Head of caudate nucleus (tissue), 42 donors: ENCODE measurements at places on chromosomes 16 and 17.

GRCh38 chr17:40100669-40101366 is 429 bp upstream of the NR1D1 start:
- peak; percentile 99 for DNase-seq

- no peak for DNase-seq
Measured at GRCh38 chr17:40558890-40559563, 6.2 kb downstream of the CCR7 start.

GRCh38 chr17:43679911-43680310 is 18.2 kb upstream of the MEOX1 start:
- DNase-seq: no peak

DNA sequence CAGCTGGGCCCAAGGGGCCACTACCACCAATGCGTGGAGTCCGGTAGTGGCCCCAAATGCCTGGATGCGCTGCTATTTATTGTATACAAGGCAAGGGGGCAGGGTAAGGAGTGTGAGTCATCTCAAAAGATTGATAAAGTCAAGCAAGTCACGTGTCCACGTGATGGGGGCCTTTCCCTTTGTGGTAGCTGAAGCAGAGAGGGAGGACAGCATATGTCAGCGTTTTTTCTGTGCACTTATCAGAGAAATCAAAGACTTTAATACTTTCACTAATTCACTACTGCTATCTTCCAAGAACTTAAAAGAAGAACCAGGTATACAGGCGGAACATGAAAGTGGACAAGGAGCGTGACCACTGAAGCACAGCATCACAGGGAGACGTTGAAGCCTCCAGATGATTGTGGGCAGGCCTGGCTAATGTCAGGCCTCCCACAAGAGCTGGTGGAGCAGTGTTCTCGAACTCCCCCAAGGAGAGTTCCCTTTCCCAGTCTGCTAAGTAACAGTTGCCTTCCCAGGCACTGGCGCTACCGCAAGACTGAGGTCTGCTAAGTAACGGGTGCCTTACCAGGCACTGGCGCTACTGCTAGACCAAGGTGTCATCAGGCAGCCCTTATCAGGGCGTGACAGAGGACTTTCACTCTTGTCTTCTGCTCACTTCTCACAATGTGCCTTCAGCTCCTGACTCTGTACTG is 10.8 kb upstream of the ASB16 start:
- DNase-seq: no peak

GRCh38 chr16:85527767-85528297 is 85.3 kb upstream of the GSE1 start:
- no peak for DNase-seq

DNA sequence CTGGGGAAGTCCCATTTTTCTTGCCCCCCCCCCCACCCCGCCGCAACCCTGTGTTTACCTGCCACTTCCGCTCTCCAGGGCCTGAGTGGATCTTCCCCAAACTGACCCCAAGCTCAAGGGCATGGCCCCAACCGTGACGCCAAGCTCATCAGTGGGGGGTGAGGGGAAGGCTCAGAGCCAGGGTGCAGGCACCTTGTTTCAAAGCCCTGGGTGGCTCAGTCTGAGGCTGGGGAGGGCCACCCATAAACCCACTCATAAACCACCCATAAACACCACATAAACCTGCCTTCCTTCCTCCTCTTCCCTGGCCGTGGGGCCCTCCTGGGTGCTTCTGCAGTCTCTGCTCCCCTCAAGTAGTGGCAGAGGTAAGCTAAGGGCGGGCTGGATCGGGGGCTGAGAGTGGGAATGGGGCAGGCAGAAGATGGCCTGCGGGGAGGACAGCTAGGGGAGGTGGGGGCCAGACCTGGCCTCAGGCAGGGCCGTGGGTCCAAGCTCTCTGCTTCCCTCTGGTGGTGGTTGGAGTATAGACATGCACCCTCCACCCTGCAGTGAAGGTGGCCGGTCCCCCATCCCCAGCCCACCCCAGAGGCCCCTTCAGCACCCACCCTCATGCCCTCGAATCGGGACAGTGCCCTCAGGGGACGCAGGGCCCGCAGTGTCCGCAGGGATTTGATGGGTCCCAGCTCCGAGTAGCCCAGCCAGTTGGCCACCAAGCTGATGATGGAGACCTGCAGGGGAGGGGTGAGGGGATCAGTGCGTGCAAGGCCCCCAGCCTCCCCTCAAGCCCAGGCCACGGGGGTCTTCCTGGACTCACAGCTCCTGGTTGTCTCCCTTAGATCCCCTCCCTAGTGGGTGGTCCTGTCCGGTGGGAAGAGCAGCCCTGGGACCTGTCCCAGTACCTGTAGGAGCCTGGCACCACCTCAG is 14.6 kb upstream of the CD79B start:
- DNase-seq: peak; percentile 52

DNA sequence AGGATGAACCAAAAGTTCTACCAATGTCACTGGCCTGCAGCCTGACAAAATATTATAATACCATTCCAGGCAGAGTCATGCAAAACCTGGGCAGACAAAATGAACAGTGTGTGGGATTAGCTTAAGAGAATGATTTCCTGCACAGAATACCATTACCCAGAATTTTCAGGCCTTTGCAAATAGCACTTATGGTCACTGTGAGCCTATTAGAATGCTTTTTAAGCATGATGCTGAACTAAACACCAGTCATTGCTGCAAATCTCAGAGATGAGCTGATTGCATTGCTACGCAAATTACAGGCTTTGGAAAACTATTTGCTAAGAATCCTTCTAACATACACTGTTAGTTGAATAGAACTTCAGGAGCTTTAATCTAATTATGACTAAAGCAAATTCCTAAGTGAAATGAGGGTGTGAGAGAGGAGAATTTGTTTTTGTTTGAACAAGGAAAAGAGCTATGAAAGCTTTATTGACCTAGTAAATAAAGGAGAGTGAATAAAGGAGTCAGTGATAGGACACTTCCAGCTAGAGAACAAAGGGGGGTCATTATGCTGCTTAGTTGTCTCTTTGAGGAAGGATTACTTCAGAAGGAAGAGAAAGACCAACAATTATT is 398.8 kb downstream of the HS3ST3B1 start:
- DNase-seq: no peak

DNA sequence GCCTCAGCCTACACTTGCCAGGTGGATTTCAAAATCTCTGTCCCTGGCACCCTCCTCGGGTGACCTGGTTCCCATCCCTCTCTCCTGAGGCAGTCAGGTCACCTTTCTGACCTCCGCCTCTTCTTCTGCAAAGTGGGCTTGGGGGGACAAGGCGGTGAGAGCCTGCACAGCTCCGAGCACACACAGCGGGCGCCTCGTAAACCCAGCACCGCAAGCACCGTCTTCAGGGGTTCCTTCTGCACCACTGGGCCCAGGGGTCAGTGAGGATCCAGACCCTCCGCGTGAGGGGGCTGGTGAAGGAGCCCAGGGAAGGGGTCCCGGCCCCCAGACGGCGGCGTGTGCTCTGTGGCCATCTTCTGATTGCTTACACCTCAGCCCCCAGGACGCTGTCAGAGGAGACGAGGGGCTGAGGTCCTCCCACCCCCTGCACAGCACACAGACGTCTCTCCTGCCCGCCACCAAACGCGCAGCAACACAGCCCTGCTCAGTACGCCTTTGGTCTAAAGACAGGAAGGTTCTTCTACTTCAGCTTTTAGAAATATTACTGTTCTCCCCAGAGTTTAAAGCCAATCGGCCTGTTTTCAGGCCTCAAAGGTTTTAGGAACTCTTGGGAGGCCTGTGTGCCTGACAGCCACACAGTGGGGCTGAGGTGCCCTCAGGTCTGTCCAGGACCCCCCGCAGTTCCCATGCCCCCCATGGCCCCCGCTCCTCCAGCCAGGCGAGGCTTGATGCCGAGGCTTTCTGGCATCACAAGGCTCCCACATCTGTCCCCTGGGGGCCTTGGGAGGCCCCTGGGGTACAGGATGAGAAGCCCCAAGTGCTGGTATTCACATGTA is 2.7 kb downstream of the CBFA2T3 start:
- DNase-seq: no peak

GRCh38 chr16:54176376-54176901 is 110.1 kb downstream of the IRX3 start:
- DNase-seq: no peak

DNA sequence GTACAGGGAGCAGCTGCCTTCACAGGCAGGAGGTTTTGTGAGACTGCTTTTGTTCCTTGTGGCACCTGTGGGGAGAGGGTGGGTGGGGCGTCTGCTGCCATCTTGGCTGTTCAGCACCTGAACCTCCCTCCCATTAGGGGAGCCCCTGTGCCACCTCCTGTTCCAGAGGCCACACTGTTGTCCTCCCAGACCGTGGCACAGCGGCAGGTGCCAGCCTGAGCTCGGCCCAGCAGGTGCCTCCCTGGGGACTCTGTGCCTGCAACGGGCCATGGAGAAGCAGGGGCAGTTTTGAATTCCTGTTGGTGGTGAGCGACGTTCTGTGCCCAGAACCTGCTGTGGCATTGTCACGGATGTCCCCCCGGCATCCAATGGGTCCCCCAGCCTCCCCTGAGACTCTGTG is 9.9 kb downstream of the LGALS3BP start:
- no peak for DNase-seq

GRCh38 chr17:38547444-38547843 is 58.3 kb downstream of the SRCIN1 start:
- no peak for DNase-seq

GRCh38 chr16:47519546-47519945 is 58.4 kb downstream of the PHKB start:
- no peak for DNase-seq

GRCh38 chr17:43444223-43445008 is 39.4 kb upstream of the DHX8 start:
- DNase-seq: no peak

- no peak for DNase-seq
Measured at GRCh38 chr16:27175888-27176287, 27.4 kb upstream of the KDM8 start.

DNA sequence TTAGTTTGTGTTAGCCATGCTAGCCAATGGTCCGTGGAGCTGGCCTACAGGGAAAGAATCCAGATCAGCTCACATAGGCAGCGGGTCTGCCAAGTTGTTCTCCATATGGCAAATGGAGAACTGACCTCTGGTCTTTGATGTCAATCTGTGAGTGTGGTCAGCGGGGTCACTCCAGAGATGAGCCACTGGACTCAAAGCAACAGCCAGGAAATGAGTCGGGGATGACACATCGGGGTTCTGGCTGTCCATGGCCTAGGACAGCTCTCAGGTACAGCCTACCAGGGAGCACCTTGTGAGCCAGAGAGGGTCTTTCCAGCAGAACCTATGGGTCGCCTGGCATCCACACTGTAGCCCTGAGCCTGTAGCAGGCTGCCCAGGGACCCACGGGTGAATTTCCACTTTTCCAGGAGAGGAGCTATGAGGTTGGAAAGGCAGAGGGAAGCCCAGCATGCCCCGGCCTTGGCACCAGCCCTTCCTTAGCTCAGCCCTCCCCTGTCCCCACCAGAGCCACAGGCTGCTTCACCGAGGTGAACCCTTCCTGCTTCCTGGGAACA is 203.0 kb upstream of the TNRC6C start:
- DNase-seq: no peak

GRCh38 chr17:46195217-46195855 is 2.1 kb upstream of the KANSL1 start:
- DNase-seq: no peak

- DNase-seq: no peak
Measured at GRCh38 chr17:64515419-64515818, 8.6 kb downstream of the CEP95 start.

GRCh38 chr17:2694381-2695242 is 17.0 kb downstream of the CLUH start:
- DNase-seq: no peak

DNA sequence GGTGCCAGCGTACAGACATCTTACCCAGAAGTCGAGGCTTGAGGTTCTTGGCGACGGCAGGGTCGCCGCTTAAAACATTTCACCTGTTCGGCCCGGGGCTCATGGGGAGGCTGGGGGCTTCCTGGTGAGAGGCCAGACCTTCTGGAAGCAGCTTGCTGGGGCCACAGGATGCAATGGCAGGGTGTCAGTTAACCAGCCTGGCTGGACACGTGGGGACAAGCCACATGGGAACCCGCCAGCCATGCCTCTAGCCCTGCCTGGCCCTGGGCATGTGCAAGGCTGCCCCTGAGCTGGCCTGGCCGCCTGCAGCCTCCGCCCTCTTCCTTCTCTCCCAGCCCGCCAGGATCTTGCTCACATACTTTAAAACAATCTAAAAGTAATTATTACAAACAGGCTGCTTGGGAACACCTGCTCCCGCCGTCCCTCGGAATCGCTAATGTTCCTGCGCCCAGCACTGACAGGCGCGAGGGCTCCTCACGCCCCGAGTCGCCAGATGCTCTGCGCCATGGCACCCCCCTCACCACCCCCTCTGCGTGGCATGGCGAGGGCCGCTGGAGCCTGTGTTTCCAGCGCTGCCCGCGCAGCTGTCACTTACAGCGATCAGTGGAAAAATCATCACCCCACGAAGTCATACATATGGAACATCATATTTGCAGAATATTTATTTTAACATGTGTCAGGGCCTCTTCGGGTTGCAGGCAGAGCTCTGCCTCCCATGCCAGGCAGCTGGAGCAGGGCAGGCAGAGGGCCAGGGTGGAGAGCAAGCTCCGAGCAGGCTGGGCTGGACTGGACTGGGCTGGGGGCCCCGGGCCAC is 188.7 kb upstream of the GSE1 start:
- DNase-seq: peak; percentile 28

- no peak for DNase-seq
Measured at GRCh38 chr16:19858340-19859018, 26.2 kb downstream of the GPRC5B start.

GRCh38 chr16:4283939-4284338 is 11.1 kb upstream of the TFAP4 start:
- DNase-seq: no peak

DNA sequence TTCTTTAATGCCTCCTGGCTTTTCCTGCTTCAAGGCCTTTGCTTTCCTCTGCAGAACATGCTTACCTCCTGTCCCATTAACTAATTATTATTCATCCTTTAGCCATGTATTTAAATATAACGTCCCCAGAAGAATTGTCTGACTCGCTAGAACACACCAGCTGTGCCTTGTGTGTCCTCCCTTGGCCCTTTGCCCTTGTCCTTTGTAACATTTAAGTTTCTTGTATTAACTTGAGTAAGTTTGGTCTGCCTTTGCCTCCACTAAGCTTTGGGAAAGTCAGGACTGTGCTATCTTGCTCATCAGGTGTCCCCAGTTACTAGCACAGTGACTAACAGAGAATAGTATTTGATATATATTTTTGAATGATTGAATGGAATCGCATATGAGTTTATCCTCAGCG is 29.6 kb upstream of the ABCA9 start:
- no peak for DNase-seq

GRCh38 chr17:73972901-73973300 is 230.6 kb upstream of the RPL38 start:
- no peak for DNase-seq

DNA sequence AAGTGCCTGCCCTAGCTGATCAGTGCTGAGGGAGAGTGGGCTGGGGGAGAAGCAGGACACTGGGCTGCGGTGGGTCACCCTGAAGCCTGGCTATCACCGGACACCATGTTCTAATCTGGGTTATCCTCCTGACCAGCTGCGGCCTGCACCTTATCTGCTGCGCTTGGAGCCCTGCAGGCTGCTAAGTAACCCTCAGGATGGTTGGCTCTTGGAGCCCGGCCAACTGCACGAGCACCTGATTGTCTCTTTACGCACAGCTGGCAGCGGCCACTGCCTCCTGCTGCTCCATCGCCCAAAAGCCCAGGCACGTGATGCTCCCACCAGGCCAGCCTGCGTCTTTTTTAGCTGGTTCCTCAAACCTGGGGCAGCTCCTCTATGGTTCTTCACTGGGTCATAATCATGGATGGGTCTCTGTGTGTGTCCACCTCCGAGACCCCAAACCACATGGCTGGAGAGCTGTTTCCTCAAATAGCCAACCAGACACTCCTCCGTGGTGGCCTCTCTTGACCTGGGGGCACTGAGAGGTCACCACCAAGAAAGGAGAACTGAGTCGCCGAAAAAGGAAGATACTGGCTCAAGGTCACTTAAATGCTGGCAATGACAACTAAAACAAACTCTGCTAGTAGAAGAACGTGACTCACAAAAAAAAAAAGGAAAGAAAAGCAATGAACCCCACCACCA is 21.7 kb downstream of the SPHK1 start:
- no peak for DNase-seq
